ENCODE measurements at places on chromosomes 5 and 9. TPM values are rescaled to one million over a fixed set of nuclear protein-coding genes. Genes with fewer than 3 reads are reported as not detected.
A peak's percentile ranks its signal among the peaks of the same experiment; 100 is the strongest.

ZNF367 gene
- total RNA-seq: 0.66 TPM

SH2D3C gene
- total RNA-seq: not detected

FGF10 gene
- total RNA-seq: 110 TPM

GRCh38 chr9:130186839-130187522 is 14.8 kb downstream of the NCS1 start:
- DNase-seq: peak; percentile 61

DNA sequence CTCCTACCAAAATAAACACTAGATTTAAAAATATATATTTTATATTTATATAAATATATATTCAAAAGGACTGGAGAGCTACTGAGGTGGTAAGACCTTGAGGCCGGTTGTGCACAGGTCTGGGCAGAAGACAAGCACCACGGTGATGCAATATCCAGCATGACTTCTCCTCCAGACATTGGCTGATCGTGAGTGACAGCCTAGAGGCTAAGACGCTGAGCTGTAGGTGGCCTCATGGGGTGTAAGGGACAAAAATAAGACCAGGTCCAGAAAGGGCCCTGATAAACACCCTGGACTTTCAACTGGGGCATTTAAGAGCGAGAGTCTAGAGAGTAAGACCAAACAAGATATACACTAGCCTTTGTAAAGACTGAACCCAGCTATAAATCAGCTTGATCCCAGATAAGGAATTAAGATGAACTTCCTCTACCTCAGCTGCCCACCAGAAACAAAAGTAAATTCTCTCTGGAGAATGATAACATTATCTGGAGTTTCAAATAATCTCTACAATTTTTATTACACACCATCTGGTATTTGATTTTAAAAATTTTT is 14.2 kb upstream of the C5orf47 start:
- DNase-seq: no peak

- DNase-seq: no peak
Measured at GRCh38 chr9:136370037-136370436, 3.4 kb downstream of the CARD9 start.

DNA sequence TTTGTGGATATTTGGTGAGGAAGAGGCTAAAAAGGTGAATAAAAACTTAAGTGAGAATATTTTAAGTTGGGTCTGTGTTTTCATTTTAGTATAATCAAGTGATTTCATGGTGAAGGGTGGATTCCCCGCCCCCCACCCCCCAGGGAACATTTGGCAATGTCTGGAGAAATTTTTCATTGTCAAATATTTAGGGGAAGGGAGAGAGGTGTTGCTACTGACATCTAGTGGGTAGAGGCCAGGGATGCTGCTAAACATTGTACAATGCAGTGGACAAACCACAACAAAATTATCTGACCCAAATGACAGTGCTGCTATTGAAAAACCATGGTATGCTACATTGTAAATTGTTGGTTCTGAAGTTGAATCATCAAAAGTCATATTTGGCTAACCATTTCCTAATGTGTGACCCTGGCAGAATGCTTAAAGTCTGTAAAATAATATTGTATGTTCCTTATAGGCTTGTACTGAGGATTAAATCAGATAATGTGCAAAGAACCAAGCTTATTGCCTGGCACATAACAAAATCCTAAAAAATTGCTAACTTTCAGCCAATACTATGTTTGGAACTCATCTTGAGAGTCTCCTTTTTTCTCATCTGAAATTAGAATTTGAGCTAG is 5.6 kb downstream of the C5orf24 start:
- DNase-seq: peak; percentile 35

All from fibroblast of lung (primary cell).